T1000 (cell line): ENCODE measurements at places on chromosomes 1 and 21.
A peak's percentile ranks its signal among the peaks of the same experiment; 100 is the strongest.

- no peak for DNase-seq
These were observed 13.0 kb upstream of the AHCYL1 start for GRCh38 chr1:109971559-109971958.

DNA sequence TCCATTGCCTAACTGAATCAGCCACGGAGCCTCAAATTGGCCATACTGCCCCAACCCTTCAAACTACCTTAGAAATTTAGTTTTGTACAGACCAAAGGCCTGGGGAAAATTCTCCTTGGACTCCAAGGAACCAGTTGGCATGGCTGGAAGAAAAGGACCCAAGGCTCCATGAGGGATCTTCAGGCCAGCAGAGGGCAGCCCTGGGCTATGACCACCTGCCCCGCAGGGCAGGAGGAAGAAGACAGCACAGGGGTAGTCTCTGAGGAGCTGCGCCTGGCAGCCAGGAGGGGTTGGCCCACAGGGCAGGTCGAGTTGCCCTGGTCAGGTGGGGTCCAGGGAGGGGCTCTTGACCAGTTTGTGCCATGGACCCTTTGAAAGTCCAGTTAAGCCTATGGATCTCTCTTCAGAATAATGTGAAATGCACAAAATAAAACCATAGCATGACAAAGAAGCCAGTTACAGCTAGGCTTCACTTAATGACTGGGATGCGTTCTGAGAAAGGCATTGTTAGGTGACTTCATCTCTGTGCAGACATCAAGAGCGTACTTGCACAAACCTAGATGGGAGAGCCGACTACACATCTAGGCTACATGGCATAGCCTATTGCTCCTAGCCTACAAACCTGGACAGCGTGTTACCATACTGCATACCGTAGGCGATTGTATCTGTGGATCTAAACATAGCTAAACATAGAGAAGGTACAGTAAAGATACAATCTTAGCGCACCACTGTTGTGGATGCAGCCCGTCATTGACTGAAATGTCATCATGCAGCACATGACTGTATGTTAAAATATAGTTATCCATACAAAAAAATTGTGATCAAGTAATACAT lies 26.1 kb downstream of the CACNA1S start:
- no peak for DNase-seq

DNA sequence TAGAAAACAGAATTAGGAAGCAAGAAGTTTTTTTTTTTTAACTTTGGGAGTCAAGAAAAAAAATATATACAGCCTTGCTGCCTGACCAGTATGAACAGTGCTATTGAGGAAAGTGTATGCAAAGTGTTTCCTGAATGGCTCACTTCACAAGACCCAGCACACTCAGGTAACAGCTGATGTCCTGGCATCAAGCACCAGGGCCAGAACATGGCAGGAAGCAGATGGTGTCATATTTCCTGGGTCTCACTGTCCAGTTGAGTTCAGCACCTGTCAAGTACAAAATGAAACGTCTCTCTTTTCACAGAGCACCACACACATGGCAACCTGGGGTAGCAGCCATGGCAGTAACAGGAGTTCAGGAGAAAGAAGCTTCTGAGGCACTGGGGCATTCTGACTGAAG lies 372.3 kb downstream of the TTLL7 start:
- DNase-seq = no peak

DNA sequence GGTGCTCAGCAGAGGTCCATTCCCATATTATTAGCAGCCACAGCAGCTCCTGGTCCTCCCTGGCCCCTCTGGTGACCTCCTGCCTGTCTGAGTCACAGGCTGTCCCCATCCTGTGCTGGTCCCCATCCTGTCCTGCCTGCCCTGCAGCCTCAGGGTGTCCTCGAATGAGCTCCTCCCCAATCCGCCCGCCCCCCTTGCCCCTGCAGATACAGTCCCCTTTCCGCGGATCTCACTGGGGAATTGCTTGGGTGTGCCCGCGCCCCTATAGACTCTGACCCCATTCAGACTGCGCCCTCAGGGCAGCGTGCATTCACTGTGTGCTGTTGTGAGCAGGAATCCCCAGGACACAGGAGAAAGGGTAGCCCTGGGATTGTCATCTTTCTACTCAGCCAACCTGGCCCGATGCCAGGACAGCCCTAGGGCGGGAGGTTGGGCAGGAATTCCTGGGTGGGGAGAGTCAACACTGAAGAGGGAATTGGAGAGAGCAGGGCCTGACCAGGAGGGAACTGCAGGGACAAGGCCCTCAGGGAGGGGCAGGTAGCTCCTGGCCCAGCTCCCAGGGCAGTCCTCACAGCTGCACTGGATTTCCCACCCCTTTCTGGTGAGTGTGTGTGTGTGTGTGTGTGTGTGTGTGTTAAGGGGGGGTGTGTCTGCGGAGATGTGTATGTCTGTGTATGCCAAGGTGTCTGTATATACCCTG lies 1.1 kb upstream of the GUCA2A start:
- peak; percentile 90 for DNase-seq

DNA sequence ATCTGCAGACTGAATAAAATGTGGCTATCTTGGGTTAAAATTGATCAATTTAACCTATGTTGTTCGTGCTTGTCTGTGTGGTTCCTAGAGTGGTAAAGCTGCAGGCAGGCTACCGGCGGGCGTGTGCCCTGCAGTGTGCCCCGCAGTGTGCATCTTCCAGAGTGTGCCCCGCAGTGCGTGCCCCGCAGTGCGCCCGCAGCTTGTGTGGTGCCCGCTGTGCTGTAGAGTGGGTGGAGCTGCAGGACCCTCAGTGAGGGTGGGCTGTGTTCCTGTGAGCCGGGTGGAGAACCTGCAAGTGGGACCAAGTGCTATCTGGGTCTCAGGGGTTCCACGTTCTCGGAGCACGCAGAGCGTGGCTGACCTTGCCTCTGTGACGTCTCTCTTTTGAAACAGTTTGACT lies 10.7 kb downstream of the RRP1 start:
- DNase-seq = no peak

DNA sequence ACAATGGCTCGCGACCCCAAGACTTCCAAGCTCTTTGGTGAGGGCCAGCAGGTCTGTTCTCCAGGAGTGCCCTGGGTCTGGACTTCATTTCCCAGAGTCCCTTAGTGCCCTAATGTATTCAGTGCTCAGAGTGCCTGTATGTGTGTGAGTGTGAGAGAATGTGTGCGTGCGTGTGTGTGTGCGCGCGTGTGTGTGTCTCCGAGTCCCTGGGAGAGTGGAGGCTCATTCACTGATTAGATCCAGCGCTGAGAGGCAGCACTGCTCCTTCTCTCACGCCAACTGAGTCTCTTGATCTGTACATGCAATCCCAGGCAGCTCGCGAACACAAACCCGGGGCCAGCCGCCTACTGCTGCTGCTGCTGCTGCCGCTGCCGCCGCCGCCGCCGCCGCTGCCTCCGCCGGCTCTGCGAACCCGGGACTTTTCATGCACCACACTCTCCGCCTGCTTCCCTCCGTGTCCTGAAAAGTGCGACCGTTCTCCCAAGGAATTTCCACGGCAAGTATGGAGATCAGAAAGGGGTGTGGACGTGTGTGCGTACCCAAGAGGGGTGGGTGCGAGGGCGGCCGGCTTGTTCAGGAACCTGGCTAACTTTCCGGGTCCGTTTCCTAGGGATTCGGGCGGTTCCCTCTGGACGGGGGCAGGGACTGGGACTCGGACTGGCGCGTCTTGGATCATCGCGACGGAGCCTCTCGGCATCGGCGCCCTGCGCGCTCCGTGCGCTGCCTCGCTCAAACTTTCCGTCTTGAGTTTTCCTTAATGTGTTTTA lies at the start of gene RNF220:
RNF220 (plus strand) TSS at position 225 of the 767 bp plus-strand sequence.
- no peak for DNase-seq

DNA sequence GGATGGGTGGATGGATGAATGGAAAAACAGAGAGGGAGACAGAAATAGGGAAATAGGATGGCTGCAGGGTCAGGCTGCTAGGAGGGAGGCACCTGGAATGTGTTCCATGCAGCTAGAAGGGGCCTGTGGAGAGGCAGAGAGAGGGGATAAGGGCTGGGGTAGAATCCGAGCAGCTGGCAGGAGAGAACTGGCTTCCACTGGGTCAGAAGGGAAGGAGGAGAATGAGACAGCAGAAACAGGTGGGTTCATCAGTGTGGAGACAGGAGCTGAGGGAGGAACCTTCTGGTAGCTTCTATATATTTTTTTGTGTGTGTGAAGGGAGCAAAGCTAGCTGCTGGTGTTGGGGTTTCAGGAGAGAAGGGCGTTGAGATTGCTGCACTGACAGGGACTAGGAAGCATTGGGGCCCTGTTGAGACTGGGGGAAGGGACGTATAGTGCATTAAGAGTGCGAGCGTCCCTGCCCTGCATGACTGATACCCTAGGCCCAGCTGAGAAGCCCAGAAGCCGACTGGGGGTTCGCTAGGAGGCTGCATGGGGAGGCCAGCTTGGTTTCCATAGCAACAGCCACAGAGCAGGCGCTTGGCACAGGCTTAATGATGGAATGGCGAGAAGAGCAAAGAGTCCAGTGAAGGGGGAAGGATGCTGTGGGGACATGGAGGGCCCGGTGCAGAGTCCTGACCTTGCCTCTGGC lies 14.8 kb upstream of the KIF21B start:
- DNase-seq = no peak

- no peak for DNase-seq
These were observed 26.9 kb upstream of the DPYD start for GRCh38 chr1:97947695-97948094.

- DNase-seq = peak; percentile 41
These were observed 154.4 kb downstream of the PLPP3 start for GRCh38 chr1:56424744-56425493.

DNA sequence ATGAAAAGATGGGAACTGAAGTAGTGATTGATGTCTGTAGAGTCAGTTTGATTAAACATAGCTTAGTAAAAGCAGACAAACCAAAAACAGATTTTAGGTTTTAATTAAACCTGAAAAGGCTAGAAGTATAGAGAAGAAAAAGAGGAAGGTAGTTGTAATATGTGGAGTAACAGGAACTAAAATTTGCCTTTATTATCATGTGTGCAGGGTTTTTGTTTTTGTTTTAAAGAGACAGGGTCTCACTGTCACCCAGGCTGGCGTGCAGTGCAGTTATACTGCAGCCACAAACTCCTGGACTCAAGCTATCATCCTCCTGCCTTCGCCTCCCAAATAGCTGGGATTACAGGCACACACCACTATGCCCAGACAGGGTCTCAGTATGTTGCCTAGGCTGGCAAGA lies 6.0 kb downstream of the TOR1AIP1 start:
- no peak for DNase-seq

DNA sequence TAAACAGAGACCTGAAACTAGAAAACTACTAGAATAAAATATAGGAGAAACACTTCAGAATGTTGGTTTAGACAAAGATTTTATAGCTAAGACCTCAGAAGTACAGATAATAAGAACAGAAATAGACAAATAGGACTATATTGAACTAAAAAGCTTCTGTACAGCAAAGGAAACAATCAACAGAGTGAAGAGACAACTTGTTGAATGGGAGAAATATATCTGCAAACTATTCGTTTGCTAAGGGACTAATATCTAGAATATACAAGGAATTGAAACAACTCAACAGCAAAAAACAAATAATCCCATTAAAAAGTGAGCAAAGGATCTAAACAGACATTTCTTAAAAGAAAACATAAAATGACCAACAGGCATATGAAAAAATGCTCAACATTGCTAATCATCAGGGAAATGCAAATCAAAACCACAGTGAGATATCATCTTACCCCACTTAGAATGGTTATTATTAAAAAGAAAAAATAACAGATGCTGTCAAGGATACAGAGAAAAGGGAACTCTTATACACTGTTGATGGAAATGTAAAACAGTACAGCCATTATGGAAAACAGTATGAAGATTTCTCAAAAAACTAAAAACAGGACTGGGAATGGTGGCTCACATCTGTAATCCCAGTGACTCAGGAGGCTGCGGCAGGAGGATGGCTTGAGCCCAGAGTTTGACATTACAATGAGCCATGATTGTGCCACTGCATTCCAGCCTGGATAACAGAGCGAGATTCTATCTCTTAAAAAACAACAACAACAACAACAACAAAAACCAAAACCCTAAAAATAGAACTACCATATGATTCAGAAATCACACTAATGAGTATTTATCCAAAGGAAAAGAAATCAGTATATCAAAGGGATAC lies 37.3 kb upstream of the ZSWIM5 start:
- no peak for DNase-seq
